ENCODE measurements at places on chromosomes 4 and X.

GRCh38 chr4:185838514-185839193 is 26.7 kb upstream of the SORBS2 start:
- no peak for DNase-seq

DNA sequence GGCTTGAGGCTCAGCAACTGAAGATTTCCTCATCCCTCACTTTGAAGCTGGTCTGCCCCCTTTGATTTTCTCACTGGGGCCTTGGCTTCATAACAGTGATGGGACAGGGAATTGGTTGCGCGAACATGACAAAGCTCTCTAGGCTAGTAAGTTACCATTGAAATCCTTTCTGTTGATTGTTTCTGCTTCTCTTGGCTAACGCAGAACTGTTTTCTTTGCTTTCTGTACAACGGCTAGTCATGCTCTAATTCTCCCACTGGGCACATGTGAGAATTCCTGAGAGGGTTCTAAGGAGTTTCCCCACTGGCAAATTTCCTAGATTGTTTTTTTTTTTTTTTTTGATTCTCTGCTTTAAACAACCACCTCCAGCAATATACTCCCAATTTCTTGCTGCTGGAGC is 738.6 kb downstream of the PCDH7 start:
- no peak for DNase-seq

DNA sequence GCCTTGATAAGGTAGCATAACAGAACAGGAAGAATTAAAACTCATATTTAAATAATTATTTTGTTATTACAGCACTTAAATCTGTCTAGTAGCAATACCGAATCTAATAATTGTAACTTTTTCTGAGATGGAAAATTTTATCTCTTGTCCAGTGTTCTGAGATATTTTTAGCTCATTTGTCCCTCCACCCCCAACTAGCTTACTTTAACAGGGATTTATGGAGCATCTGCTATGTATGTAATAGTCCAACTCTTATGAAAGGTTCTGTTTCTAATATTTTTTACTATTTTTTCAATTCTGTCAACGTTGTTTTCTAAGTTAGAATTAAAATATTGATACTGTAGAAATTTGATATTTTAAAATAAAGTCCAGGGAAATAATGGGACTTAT is 38.2 kb upstream of the NUDT6 start:
- DNase-seq: no peak

GRCh38 chr4:114019276-114019968 is 40.0 kb upstream of the ARSJ start:
- DNase-seq: no peak

- DNase-seq: no peak
These were observed 20.6 kb downstream of the PAGE1 start for GRCh38 chrX:49675075-49675719.

GRCh38 chrX:137852502-137852901 is 286.6 kb downstream of the ZIC3 start:
- no peak for DNase-seq

GRCh38 chr4:17058916-17059741 is 160.7 kb upstream of the LDB2 start:
- no peak for DNase-seq

DNA sequence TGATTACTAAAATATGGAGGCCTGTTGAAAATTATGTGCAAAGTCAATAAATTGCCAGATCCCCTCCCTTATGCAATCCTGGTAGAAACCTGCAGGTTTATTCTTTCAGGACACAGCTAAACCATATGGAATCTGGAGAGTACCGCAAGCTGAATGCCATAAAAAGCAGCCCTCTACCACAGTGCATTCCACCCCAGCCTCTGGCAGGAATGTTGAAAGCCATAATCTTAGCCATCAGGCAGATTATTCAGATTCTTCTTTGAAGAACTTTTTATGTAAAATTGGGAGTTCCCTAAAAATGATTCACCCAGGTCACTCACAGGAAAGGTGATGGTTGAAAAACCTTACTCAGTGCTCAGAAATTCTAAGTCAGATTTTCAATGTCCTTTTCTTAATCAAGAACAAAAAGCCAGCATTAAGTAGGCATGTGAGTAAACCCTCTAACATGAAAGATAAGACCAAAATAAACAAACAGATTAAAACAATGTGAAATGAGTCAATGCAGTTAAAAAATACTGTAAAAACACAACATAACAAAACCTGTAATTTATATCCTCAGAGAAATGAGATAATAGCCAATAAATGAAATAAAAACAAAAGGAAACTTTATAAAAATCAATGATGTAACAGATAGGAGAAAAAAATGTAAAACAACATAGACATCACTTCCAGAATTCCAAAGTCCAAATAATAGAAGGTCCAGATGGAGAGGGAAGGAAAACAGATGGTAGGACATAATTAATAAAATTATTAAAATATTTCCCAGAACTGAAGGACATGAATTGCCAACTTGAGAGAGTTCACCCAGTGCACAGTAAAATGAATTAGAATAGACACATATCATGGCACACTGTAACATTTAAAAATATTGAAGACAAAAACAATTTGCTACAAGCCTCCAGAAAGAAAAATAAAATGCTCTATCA is 226.9 kb downstream of the FSTL5 start:
- DNase-seq: no peak

DNA sequence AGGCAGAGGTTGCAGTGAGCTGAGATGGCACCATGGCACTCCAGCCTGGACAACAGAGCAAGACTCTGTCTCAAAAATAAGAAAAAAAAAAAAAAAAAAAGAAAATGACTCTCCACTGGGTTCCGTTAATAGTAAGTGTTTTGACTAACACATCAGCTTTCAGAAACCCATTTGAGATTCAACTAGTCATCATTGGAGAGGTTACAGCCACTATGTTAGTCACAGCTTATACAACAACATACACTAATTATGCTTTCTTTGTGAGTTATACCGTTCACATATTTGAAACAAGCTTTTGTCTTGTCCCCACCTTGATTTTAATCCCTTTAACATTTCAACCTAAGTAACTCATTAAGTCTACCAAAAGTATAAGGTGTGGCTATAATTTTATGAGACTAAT is 48.2 kb downstream of the HADH start:
- no peak for DNase-seq

- no peak for DNase-seq
These were observed 21.9 kb downstream of the PTTG2 start for GRCh38 chr4:37981844-37982720.

DNA sequence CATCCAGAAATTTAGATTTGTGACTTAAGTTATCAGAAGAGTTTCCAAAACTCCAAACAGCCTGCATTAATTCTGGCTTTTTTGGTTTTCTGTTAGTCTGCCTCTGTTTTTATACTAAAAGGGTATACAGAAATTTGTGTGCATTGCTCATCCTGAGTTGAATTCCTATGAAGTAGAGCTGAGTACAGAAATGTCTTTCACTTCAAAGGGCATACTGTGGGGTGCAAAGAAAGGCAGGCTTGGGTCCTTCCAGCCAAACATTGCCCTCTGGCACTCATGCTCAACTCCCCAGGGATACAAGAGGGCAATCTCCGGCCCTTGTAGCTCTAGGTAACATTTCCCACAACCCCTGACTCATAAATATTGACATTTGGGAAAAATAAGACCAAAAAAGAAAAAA is 27.6 kb upstream of the TMEM184C start:
- DNase-seq: no peak

DNA sequence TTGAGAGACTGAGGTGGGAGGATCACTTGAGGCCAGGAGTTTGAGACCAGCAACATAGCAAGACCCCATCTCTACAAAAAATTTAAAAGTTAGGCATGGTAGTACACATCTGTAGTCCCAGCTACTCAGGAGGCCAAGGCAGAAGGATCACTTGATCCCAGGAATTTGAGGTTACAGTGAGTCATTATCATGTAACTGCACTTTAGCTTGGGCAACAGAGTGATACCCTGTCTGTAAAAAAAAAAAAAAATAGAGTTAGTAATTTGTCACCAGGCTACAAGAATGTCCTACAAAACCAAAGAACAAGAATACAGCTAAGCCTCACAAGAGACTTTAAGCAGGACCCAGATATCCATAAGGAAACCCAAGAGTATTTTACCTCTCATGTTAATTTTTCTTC is 27.0 kb upstream of the RAB28 start:
- DNase-seq: no peak

DNA sequence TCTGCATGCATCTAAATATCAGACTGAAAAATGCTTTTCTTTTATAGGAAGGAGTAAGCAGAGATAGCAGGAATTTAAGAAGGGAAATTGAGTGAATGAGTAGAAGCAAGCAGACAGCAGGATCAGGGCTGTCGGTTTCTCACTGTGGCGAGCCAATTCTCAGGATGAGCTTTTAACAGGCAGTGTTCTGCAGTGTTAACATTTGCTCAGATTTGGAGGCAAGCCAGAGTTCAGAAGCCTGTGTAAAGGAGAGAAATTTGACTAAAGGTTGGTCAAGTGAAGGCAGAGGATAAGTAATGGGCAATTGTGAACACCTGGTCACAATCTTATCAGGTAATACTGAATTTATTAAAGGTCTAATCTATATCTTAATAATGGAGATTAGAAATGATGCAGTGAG is 133.3 kb upstream of the MAGEB16 start:
- DNase-seq: no peak

DNA sequence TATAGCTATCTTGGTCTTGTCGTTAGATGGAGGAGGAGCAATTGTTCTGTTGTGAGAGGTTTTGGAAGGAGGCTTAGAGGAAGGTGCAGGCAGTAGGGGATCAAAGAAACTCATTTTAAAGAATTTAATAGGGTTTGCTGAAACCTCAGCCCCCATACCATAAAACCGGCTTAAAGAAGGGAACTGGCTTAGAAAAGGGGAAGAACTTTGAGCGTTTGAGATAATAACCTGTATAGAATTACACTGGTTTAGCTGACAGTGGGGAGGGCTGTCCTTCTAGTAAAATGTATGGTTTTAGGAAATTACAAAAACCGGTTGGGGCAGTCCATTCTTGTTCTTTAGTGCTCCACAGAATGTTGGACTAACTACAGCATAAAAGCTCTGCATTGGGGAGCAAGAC is 128.1 kb downstream of the KDM6A start:
- DNase-seq: no peak

DNA sequence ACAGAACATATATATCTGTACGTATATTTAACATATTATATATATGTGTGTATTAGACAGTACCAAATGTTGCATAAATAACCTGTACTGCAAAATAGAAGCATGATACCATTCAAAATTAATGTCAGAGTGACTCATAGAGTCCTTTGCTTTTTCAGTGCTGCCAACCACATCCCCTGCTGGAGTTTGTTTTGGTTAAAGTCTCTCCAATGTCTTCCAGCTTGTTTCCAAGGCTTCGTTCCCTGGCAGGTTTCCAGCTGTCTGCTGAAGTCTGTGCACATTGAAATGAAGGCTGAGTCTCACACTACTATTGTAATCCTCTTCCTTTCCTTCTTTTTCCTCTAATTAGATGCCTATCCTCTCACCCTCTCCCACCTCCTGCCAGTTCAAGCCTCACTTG is 14.9 kb downstream of the NRK start:
- no peak for DNase-seq

DNA sequence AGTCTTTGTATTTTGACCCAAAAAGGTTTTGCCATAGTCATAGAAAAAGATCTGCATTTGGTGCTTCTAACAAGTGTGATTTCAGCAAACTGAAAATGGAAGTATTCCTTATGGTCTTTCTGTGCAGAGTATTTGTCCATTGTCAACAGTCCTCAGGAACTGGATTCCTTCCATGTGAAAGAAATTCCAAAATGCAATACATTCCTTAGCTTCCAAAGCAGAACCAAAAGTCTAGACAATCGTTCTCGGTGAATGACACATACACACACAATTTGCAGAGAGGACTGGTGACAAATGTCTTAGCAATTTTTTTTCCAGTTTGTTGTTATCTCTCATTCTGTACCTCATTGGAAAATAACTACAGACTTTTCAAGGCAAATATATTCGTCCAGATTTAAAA is 562.2 kb upstream of the SLIT2 start:
- peak; percentile 30 for DNase-seq

- no peak for DNase-seq
These were observed 202.0 kb downstream of the RRAGB start for GRCh38 chrX:55919367-55920221.

- no peak for DNase-seq
These were observed 173.5 kb upstream of the FMR1 start for GRCh38 chrX:147738265-147738664.

GRCh38 chrX:84933956-84934556 is 69.6 kb upstream of the APOOL start:
- no peak for DNase-seq

- DNase-seq: no peak
These were observed 476.0 kb downstream of the GABRG1 start for GRCh38 chr4:45647823-45648222.

GRCh38 chr4:54233697-54234496 is 4.8 kb downstream of the PDGFRA start:
- peak; percentile 82 for DNase-seq

DNA sequence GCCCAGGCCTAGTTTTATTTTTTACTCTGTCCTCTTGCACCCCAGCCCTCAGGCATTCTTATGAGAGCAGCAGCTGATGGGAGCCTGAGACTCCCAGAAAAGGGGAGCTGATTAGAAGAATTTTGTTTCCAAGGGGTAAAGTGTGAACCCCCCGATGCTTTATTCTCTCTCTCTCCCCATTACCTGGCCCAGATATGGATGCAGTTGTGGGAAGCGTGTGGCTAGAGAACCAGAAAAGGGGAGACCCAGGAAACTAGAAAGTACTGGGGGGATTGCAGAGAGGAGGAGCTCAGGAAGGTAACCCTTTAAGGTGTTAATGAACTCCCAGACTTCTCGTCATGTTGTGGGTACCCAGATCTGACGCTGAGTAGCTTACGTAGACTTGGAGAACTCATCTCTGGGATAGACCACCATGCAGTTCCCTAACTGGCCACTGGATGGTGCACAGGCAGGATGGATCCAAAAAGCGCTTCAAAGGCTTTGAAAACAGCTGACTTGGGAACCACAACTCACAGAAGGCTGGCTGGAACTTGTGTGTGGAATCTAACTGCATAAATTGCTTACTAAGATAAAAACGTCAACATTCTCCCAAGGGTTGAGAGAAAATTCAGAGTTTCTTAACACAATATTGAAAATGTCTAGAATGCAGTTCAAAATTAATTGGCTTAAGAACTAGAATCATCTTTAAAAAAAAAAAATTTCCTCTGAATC is 64.7 kb downstream of the TBC1D14 start:
- DNase-seq: peak; percentile 56

- peak; percentile 40 for DNase-seq
These were observed 25.7 kb downstream of the USP53 start for GRCh38 chr4:119238068-119238722.

GRCh38 chr4:41550308-41550707 is 12.4 kb downstream of the LIMCH1 start:
- no peak for DNase-seq

DNA sequence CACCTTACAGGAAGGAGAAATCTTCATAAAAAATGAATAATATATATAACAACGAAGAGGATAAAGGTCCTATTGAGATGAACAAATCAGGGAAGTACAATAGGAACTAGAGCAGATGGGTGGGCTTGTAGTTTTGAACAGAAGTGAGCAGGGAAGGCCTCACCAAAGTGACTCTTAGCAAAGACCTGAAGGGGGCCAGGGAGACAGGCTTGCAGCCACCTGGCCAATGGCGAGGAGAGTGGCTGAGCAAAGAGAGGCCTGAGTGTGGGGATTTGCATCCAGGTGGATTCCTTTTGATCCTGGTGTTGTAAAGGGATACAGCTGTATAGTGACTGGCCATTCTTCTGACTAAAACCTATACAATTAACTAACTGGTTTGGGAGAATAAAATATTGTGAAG is 354.1 kb downstream of the CAMK2D start:
- DNase-seq: no peak

- DNase-seq: no peak
These were observed 421 bp downstream of the MECP2 start for GRCh38 chrX:154097003-154097588.
